ENCODE measurements at places on chromosomes 16 and 17. TPM values are rescaled to one million over a fixed set of nuclear protein-coding genes. Genes with fewer than 3 reads are reported as not detected.

GRCh38 chr16:17323171-17323570, 147.6 kb downstream of the XYLT1 start:
- no peak overlapping the region for H3K4me3 ChIP-seq
- peaks cover 11% of the 10 kb centered on the region for H3K4me1 ChIP-seq
- H3K27me3 ChIP-seq, result no peaks in the 10 kb centered on the region

GRCh38 chr16:23502466-23502865, 7.8 kb downstream of the GGA2 start:
- DNase-seq, result no peak
- H3K27ac ChIP-seq, result no peak overlapping the region
- no peak overlapping the region for H3K4me3 ChIP-seq
- peaks cover 100% of the 10 kb centered on the region for H3K4me1 ChIP-seq
- no peaks in the 10 kb centered on the region for H3K36me3 ChIP-seq

- H3K36me3 ChIP-seq, result no peaks in the 10 kb centered on the region
- H3K27ac ChIP-seq, result no peak overlapping the region
- DNase-seq, result peak; percentile 63
- no peak overlapping the region for H3K4me3 ChIP-seq
Measured at GRCh38 chr16:86213437-86214205, 296.7 kb upstream of the FOXF1 start.

- no peaks in the 10 kb centered on the region for H3K36me3 ChIP-seq
- no peaks in the 10 kb centered on the region for H3K4me1 ChIP-seq
- DNase-seq, result no peak
- no peaks in the 10 kb centered on the region for H3K27me3 ChIP-seq
- H3K27ac ChIP-seq, result no peak overlapping the region
- H3K4me3 ChIP-seq, result no peak overlapping the region
Measured at GRCh38 chr16:59088431-59088830, 354.3 kb upstream of the GOT2 start.

Gene SPATA33
- polyA plus RNA-seq, result 3.8 TPM

Measured in spleen (tissue), 13 donors.